ENCODE measurements at places on chromosomes 3 and 15.
A peak's percentile ranks its signal among the peaks of the same experiment; 100 is the strongest.

- DNase-seq: no peak
Measured at GRCh38 chr3:13644341-13645117, 95.6 kb downstream of the FBLN2 start.

- no peak for DNase-seq
Measured at GRCh38 chr3:1902416-1902815, 196.2 kb upstream of the CNTN4 start.

- peak; percentile 73 for DNase-seq
Measured at GRCh38 chr3:158272081-158272480, 162.2 kb downstream of the RSRC1 start.

DNA sequence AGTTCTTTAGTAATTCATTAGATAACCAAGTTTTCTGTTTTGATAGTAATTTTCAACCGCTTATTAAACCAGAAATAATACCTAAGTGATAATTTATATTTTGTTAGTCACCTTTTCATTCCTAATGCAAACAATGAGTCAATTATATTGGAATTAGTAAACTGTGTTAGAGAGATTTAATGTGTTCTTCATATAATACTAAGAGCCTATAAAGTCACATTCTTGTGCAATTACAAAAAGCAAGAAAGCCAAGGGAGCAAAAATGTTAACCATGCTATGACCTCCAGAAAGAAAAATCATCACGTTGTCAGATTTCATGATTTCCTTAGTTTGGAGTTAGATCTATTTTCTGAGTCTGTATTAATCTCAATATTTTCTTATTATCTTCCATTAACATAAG is 108.8 kb upstream of the SAMMSON start:
- DNase-seq: no peak

DNA sequence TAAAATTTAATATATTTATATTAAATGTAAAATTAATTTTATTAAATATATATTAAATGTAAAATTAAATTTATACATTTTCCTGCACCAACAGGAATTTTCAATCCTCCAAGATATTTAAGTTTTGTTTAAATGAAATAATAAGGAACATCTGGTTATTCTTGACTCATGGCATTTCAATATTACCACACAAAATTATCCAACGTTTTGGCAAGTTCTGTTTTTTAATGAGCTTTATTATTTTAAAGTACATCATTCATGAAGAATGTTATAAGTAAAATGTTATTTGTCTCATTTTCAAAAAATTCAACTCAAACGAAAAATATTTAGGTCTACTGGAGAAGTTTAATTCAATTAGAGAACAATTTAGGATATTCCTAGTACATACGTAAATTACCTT is 811.4 kb downstream of the NAALADL2 start:
- no peak for DNase-seq

- no peak for DNase-seq
Measured at GRCh38 chr15:80495401-80495942, 91.3 kb downstream of the ARNT2 start.

DNA sequence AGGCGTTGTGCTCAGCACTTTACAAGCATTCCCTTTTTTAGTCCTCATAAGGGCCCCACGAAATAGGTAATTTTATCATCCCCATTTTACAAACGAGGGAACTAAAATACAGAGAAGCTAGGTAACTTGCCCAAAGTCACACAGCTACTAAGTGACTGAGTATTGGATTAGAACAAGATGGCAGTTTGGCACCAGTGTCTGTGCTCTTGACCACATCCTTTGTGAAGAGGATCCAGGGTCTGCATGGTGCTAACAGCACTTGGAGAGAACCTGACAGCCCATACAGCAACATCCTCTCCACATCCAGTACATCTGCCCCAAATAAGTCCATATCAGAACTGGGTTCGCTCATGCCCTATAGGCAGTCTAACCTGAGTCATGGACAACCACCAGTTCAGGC is 21.8 kb upstream of the DAPK2 start:
- no peak for DNase-seq

GRCh38 chr15:67077641-67078215 is 12.3 kb downstream of the SMAD3 start:
- peak; percentile 72 for DNase-seq

- no peak for DNase-seq
Measured at GRCh38 chr3:187813198-187813597, 67.9 kb upstream of the BCL6 start.

DNA sequence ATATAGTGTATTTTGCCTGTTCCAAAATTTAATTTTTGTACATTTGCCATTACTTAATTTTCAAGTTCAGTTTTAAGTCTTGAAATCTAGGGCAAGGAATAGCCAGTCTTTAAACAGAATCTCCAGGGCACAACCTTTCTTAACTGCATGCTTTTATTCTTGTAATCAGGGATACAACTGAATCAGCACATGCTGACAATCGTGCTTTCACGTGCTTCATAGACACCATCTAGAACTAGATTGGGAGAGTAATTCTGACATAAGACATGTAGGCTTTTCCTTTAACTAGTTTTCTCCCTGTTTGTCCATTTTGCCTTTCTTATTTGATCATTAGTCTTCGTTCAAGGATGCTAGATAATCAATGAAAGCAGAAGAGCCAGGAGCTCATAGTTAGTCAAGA is 650.4 kb upstream of the CADM2 start:
- DNase-seq: no peak

DNA sequence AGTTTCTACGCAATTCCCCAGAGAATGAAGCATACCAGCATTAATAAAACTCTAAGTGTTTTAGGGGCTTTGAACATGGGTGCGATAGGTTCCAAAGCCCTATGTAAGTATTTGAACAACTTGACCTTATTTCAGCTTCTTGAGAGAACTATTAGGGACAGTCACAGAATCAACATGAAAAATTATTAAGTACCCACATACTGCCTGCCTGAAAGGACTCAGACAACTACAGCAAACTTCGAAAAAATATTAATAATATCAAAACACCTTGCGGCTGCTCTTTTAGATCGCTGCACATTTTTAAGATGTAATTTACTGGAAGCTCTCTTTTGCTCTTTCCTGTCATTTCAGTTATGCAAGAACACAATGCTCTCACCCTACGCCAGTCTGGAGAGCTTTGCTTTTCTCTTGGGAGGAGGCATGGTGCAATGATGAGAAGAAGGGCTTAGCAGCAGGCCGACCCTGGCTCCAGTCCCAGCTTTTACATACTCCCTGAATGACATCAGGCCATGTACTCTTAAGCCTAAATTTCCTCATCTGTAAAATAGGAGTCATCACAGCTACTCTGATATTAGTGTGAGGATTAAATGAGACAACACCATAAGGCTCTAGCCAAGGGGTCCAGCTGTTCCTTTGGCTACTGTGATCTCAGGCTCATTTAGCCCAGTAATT is 640.7 kb downstream of the FHIT start:
- DNase-seq: no peak

DNA sequence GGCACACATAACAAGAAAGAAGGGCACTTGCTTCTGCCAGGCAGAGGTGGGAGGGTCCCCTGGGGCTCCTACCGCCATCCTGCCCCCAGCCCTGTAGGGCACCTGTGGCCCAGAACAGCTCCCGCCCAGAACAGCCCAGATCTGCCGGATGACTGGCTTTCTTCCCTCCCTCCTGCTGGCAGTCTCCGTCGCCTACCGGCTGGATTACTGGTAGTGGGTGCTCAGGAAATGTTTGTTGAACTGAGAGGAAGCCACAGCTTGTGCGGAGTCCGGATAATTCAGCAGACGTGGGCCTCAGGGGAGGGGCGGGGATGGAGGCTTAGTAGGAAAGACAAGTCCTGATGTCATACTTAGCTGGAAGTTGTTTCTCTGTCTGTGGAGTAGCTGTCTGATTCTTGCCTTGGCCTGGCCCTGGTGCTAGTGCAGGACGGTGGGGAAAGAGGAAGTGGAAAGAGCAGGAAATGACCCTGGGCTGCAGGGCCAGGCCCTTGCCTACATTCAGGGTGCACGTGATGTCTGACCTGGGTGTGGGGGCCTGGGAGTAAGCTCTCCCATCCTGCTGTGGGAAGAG is 6.7 kb downstream of the CCDC9B start:
- DNase-seq: peak; percentile 96

GRCh38 chr3:195080571-195081151 is 190.3 kb downstream of the XXYLT1 start:
- DNase-seq: no peak
